Spinal cord (tissue), 10 donors: ENCODE measurements at places on chromosomes 2 and 18. TPM values are rescaled to one million over a fixed set of nuclear protein-coding genes. Genes with fewer than 3 reads are reported as not detected.

GRCh38 chr2:184394642-184395041 lies 203.7 kb upstream of the ZNF804A start:
- DNase-seq: peak; percentile 7

- DNase-seq: no peak
Measured at GRCh38 chr2:72915907-72916742, 1.2 kb upstream of the EMX1 start.

DNA sequence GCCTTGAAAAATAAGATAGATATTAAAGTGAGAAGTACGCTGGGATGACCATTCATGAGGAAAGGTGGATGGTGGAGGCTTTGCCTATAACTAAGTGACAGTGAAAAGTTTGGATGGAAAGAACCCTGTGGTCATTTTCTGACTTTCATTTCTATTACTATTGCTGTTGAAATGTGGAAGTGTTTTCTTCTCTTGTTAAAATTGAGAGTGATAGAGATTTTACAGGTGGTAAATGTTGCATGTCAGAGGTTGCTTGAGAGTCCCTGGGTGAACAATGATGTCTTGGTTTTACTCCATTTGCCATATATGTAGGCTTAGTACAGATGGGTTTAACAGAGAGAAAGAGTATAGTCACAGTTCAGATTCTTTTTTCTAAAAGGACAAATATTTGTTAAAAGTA lies 18.4 kb downstream of the NCOA1 start:
- no peak for DNase-seq

Gene CPO
- total RNA-seq: 0.33 TPM

DNA sequence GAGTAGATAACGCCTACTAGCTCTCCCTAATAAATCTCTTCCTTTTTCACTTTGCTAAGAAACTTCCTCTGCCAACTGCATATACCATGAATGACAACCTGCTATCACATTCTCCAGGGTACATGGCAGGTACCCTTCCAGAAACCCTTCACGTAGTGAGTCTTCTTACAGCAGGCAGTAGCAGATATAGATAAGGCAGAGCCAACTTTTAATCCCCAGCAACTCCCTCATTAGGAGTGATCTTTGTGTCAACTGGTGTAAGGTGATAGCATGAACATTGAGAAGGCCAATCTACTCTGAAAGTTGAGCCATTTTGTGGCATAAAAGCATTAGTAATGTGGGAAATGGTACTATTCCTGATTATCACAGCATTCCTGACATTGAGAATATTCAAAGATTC lies 5.7 kb upstream of the STK17B start:
- no peak for DNase-seq

GRCh38 chr2:237092506-237092905 lies 6.8 kb downstream of the COPS8 start:
- no peak for DNase-seq

GRCh38 chr2:151056870-151057269 lies 204.8 kb downstream of the RBM43 start:
- DNase-seq: no peak

DNA sequence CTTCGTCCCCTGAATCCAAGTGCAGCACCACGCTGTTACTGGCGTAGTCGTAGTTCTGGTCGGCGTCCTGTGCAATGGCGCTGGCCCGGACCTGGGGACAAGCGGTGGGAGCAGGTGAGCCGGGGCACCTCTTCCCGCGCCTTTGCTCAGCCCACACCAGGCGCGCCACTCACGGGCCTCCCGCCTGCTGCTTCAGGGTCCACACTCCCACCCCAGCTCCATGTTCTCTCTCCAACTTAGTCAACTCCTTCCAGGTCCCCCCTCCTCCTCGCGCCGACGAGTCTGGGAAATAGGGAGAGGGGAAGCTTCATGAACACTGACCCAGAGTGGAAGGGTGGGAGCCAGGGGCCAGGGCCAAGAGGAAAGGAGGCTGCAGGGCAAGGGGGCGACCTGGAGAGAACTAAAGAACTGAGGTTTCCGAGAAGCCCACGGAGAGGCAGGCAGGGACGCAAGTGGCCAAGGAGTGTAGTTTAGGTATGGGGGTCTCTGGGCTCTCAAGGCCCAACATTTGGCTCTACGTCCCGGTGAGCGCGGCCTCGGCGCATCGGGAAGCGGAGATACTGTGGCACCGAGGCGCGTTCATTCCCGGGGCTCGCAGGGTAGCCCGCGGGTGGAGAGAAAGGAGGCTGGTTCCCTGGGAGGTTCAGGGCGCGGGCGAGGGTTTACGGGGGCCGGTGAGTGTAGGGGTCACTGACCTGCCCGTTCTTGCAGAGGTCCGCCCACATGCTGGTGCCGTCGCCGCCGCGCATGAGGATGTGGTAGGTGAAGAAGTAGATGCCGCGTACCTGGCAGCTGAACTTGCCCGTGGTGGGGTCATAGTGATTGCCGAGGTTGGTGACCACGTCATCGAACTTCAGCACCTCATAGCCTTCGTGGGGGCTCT lies 1.4 kb downstream of the C1QL2 start:
- peak; percentile 34 for DNase-seq

- DNase-seq: no peak
Measured at GRCh38 chr2:65177751-65178442, 48.0 kb upstream of the RAB1A start.

DNA sequence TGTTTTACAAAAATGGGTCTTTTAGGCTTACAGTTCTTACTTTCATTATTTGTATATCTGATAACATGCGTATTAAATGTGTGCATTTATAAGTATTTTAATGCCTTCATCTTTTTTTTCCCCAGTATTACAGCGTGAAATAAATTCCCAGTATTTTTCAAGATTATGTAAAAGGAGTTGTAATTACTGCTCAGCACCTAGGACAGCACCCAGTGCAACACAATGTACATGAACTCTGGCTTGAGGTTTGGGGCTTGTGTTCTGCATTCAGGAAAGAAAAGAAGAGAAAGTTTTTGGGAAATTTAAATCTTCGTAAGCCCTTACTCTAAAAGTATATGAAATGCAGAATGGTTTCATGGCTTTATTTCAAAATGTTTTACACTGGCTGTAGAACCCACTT lies 16.7 kb downstream of the ZNF638 start:
- no peak for DNase-seq

Gene FOXD4L1
- 0.17 TPM for total RNA-seq

Gene DRC1
- 4.6 TPM for total RNA-seq

Gene SULT1C4
- total RNA-seq: 36.0 TPM

Gene TWIST2
- total RNA-seq: 3.4 TPM
